ENCODE measurements at places on chromosomes 1 and 21. TPM values are rescaled to one million over a fixed set of nuclear protein-coding genes. Genes with fewer than 3 reads are reported as not detected.

The TMEM51 gene
- total RNA-seq: 43.7 TPM

The NDUFS5 gene
- 168 TPM for total RNA-seq

The KIF21B gene
- 4.9 TPM for total RNA-seq

The LCE3D gene
- not detected for total RNA-seq

The NPHS2 gene
- not detected for total RNA-seq

The UBE2U gene
- not detected for total RNA-seq

The SAMD13 gene
- total RNA-seq: 4.1 TPM

DNA sequence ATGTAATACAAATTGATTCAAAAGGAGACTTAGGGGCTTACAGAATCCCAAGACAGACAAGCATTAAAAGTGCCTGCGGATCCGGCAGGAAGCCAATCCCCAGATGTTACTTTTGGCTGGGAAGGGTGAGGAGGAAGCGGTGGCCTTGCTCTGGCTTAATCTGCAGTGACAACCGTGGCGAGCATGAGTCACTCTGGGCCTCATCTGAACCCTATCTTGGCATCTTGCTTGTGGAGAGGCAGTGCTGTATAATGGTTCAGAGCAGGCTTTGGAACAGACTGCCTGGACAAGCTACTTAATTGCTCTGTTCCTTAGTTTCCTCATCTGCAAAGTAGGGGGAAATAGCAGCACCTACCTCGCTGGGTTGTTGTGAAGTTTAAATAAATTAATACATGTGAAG lies 74.1 kb downstream of the XCL2 start:
- peak; percentile 44 for DNase-seq

DNA sequence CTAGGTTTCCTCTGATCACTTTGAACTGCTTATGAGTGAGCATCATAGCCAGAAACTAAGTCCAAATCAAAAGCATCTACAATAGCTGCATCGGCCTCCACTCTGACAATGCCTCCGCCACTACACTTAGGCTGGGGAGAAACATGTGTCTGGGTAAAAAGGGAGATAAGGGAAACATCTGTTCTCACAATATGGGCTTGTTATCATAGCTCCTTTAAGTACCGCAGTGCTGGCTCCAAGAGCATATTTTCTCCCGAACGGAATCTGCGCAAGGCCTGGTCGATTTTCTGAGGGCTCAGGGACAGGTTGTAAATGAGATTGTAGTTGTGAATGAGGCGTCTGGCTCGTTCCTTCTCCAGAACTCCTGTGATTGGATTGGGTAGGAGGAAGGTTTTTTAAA lies 63.9 kb upstream of the CYP2J2 start:
- DNase-seq: no peak

DNA sequence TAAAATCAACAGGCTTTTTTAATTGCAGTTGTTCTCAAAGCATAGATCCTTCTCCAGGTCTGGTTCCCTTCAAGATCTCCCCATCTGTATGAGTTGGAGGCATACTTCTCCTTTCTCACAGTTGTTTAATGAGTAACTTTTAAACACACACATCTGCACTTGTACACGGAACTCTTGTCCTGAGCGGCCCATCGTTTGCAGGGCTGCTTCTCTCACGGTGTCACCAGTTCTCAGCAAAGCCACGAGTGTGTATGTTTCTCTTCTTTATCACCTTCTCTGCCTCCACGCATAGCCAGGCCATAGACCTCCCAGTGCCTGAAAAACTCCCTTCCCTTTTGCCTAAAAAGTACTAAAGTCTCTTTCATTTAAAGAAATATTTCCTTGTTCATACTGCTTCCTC lies 68.7 kb upstream of the ROR1 start:
- DNase-seq: peak; percentile 19

- no peak for DNase-seq
Observed at GRCh38 chr1:14522077-14522925, 76.2 kb upstream of the KAZN start.

DNA sequence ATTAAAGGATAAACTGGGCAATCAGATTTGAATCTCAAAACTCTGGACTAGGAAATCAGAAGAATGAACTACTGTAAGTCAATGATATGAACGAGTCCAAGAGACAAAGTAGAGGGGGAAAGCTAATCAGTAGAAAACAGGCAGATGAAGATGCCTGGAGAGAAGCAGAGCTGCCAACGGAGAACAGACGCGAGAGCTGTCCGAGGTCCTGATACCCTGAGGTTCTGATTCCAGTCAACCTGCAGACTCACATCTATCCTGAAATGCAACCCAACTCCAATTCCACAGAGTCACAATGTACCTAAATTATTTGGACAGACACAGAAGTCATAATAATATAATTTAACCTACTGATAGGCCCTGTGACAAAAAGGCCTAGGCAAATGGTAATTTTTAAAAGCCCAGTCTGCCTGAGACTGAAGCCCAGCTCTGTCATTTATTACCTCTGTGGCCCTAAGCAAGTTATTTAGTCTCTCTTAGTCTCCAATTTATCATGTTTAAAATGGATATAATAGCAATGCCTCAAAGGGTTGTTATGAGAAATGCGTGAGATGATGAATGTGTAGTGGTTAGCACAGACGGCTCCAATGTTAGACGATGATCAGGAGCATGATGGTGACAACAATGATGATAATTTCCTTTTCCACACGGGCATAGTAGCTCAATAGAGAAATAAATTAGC lies 33.4 kb downstream of the RGS7 start:
- DNase-seq: peak; percentile 34

DNA sequence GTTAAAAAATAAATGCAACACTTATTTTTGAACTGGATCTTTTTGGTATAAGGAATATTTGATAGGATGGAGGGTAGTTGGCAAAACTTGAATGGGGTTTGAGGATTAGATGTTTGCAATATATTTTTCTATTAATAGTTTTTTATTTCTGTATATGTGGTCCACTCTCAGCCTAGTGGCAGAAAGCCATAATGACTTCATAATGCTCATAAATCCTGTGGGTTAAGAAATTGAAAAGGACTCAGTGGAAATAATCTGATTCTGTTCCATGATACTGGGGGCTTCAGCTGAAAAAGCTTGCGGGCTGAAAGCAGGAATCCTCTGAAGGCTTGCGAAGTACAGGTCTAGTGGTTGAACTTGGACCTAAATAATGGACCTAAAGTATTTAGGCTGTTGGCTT lies 1028.6 kb upstream of the PRMT6 start:
- DNase-seq: no peak

- no peak for DNase-seq
Observed at GRCh38 chr1:115728341-115728740, 40.2 kb downstream of the CASQ2 start.

DNA sequence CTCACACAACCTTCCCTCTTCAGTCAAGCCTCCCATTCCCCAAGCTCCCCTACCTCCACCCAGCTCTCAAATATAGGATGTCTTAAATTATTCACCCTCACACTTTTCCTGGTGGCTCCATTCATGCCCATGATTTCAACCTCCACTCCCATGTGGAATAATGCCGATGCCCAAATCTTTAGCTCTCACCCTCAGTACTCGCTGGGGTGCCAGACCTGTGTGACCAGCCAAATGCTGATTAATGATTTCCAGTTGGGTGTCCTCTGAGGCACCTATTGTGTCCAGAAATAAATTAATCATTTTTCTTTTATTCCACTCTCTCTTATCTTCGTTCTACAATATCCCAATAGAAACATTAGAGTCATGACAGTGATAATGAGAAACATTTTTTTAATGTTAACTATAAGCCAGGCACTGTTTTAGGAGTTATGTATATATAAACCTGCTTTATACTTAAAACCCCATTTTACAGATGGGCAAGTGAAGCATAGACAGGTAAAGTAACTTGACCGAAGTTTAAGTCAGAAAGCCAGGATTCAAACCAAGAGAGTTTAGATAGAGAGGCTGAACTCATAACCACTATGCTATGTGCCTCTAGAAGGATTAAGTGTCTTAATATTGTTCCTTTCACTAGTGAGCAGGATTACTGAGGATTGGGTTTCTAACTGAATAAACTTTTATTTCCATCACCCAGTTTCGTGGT lies 209.7 kb downstream of the DUSP10 start:
- DNase-seq: no peak

DNA sequence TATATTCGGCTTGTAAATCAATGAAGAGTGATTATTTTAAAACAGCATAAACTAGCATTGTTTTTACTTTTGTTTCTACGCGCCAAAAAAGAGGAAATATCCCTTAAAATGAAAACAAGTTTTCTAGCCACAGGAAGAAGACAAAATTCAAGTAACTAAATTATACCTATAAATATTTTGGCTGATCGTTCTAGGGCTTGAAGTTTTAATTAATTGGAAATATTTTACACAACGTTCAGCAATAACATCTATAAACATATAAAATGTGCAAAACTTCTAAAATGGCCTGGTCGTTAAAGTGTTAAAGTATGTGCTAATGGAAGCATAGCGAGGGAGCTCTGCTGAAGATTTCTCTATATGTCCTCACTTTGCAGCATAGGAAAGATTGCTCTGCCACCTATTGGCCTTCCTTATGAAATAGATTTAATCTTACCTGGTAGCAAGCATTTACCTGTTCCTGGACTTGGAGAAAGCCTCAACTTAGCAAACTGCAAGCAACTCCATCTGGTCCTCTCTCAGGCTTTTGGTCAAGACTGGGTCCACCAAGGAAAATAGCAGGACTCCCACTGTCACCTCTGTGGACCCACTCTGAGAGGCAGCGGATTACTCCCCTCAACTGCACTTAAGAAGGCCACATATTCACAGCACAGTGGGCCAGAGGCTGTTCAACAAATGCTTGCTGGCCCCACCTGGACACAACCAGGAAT lies 351.3 kb upstream of the RUNX1 start:
- peak; percentile 38 for DNase-seq

DNA sequence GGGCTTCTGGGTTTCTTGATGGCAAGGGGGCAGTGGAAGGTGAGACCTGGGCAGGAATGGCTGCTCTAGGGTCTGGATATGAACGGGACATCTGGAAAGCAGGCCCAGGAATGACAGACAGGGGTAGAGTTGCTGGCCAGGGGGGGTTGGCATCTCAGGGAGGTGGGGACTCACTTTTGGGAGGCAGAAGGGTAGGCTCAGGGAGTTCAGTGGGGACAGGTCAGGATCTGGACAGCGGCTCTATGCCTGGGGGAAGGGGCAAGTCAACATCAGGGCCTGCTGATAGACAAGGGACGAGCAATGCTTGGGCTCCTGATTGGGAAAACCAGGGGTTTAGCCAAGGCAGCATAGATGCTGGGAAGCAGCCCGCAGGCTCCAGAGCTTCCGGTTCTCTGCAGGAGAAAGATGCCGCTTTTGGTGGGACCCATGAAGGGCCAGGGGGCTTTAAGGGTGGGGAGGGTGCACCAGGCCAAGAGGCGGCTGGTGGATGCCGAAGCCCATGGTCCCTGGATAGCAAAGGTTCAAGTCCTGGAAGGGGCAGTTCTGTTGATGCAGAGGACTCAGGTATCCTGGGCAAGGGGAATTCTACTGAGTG lies 21.9 kb downstream of the IGFN1 start:
- no peak for DNase-seq

- DNase-seq: no peak
Observed at GRCh38 chr1:184146202-184146601, 94.7 kb downstream of the TSEN15 start.

- peak; percentile 29 for DNase-seq
Observed at GRCh38 chr1:230575886-230576500, 66.3 kb upstream of the COG2 start.

DNA sequence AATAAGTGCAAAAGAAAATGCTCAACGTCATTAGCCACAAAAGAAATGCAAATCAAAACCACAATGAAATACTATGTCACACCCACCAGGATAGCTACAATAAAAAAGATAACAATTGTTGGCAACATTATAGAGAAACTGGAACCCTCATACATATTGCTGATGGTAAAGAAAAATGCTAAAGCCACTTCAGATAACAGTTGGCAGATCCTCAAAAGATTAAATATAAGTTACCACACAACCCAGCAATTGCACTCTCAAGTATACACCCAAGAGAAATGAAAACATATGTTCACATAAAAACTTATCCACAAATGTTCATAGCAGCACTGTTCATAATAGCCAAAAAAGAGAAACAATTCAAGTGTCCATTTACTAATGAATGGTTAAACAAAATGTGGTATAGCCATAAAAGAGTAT lies 20.7 kb downstream of the TRIM33 start:
- no peak for DNase-seq

Data from mucosa of gallbladder (tissue), 1 donor.